ENCODE measurements at places on chromosomes 7 and 10.

GRCh38 chr10:62082729-62083411 is 181.4 kb downstream of the ARID5B start:
- DNase-seq = no peak

DNA sequence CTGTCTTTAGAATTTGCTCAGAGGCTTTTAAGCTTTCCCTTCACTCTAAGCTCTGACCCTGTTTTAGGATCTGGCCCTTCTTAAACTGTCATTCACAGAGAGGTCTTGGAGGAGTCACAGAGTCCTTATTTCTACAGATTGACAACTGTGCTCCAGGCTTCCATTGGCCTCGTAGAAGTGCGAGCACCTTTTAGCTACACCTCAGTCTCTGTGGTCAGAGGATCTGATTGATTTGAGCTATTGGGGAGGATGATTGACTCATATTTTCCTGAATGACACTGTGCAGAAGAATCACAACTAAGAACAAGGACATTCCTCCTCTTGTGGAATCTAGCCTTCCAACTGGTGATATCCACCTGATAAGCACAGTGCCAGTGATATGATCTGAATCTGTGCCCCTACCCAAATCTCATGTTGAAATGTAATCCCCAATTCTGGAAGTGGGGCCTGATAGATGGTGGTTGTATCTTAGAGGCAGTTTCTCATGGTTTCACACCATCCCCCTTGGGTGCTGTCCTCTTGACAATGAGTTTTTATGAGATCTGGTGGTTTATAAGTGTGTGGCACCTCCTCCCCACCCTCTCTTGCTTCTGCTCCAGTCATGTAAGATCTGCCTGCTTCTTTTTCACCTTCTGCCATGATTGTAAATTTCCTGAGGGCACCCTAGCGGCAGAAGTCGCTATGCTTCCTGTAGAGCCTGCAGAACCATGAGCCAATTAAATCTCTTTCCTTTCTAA is 3.2 kb downstream of the CYP3A7 start:
- no peak for DNase-seq

GRCh38 chr7:27961255-27961654 is 219.3 kb downstream of the JAZF1 start:
- no peak for DNase-seq

- DNase-seq = no peak
These were observed 18.3 kb downstream of the FIGNL1 start for GRCh38 chr7:50431722-50432305.

- no peak for DNase-seq
These were observed 23.6 kb upstream of the ZRANB1 start for GRCh38 chr10:124918191-124918830.
